ENCODE measurements at places on chromosomes 2 and 18.

- H3K27me3 ChIP-seq = no peaks in the 10 kb centered on the region
- peaks cover 65% of the 10 kb centered on the region for H3K36me3 ChIP-seq
- DNase-seq = no peak
- H3K27ac ChIP-seq = no peak overlapping the region
- no peaks in the 10 kb centered on the region for H3K4me1 ChIP-seq
- H3K4me3 ChIP-seq = no peak overlapping the region
These were observed 14.7 kb downstream of the CASP8 start for GRCh38 chr2:201275069-201275468.

DNA sequence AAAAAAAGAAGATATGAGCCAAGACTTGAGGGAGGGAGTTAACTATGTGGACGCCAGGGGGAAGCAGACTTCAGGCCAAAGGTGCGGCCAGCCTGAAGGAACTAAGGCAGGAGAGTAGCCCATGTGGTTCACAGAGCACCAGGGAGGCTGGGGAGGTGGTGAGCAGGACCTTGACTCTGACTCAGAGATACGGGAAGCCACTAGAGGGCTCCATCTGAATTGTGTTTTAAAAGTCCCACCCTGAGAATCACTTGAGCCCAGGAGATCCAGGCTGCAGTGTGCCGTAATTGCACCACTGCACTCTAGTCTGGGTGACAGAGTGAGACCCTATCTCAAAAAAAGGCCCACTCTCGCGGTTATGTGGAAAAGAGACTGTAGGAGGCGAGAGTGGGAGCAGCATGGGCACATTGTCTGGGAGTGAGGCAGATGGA lies 12.3 kb downstream of the CEP192 start:
- no peaks in the 10 kb centered on the region for H3K27me3 ChIP-seq
- H3K36me3 ChIP-seq = peaks cover 14% of the 10 kb centered on the region
- H3K4me1 ChIP-seq = peaks cover 4% of the 10 kb centered on the region

DNA sequence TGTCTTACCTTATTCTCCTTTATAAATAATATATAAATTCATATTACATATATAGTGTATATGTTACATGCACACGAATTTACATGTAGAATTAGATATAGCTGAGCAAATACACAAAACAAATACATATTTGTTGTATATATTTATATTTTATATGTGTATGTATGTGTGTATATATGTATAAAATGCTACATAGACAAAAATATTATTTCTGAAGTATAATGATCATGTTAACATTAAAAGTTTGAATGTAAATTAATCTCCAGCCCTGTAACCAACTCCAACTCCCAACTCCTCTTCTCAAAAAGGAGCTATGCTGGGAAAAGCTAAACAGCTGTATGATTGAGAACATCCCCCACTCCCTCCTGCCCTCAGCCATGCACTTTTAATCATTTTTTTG lies 42.7 kb upstream of the RND3 start:
- DNase-seq = no peak
- H3K4me3 ChIP-seq = no peak overlapping the region
- H3K27ac ChIP-seq = no peak overlapping the region
- H3K27me3 ChIP-seq = no peaks in the 10 kb centered on the region
- H3K36me3 ChIP-seq = no peaks in the 10 kb centered on the region
- H3K4me1 ChIP-seq = peaks cover 33% of the 10 kb centered on the region

DNA sequence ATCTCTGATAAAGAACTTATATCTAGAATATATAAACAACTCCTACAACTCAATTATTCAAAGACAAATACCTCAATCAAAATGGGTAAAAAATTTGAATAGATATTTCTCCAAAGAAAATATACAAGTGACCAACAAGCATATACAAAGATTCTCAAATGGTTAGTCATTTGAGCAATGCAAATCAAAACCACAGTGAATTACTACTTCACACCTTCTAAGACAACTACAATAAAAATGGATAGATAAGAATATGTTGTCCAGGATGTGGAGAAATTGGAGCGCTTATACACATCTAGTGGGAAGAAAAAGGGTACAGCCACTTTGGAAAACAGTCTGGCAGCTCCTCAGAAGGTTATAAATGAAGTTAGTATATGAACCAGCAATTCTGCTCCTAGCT lies 332.9 kb downstream of the TGIF1 start:
- no peak overlapping the region for H3K27ac ChIP-seq
- no peaks in the 10 kb centered on the region for H3K36me3 ChIP-seq
- H3K4me3 ChIP-seq = no peak overlapping the region
- no peaks in the 10 kb centered on the region for H3K27me3 ChIP-seq
- no peak for DNase-seq

- H3K4me3 ChIP-seq = no peak overlapping the region
- no peaks in the 10 kb centered on the region for H3K4me1 ChIP-seq
- H3K27ac ChIP-seq = no peak overlapping the region
- DNase-seq = peak; percentile 37
These were observed 153.9 kb downstream of the INSIG2 start for GRCh38 chr2:118242216-118242615.

- H3K27me3 ChIP-seq = no peaks in the 10 kb centered on the region
- H3K27ac ChIP-seq = no peak overlapping the region
- H3K36me3 ChIP-seq = no peaks in the 10 kb centered on the region
These were observed 92.2 kb downstream of the ALPK2 start for GRCh38 chr18:58536534-58537271.

- no peaks in the 10 kb centered on the region for H3K27me3 ChIP-seq
- H3K4me1 ChIP-seq = peaks cover 69% of the 10 kb centered on the region
- H3K36me3 ChIP-seq = no peaks in the 10 kb centered on the region
- no peak overlapping the region for H3K4me3 ChIP-seq
- H3K27ac ChIP-seq = no peak overlapping the region
These were observed 39.7 kb downstream of the SH3RF3 start for GRCh38 chr2:109168716-109169115.
